ENCODE measurements at places on chromosomes 1 and 21. TPM values are rescaled to one million over a fixed set of nuclear protein-coding genes. Genes with fewer than 3 reads are reported as not detected.

Gene DNAH14
- 14.9 TPM for total RNA-seq

Gene TMEM269
- not detected for total RNA-seq

Gene KIFAP3
- total RNA-seq: 25.6 TPM

Gene NBPF4
- total RNA-seq: not detected

Gene INAVA
- 9.0 TPM for total RNA-seq

Gene LINGO4
- 0.29 TPM for total RNA-seq

All from upper lobe of right lung (tissue), 1 donor.